ENCODE measurements at places on chromosomes 1 and 21.

GRCh38 chr1:232937741-232938375, 12.6 kb upstream of the NTPCR start:
- DNase-seq = no peak

DNA sequence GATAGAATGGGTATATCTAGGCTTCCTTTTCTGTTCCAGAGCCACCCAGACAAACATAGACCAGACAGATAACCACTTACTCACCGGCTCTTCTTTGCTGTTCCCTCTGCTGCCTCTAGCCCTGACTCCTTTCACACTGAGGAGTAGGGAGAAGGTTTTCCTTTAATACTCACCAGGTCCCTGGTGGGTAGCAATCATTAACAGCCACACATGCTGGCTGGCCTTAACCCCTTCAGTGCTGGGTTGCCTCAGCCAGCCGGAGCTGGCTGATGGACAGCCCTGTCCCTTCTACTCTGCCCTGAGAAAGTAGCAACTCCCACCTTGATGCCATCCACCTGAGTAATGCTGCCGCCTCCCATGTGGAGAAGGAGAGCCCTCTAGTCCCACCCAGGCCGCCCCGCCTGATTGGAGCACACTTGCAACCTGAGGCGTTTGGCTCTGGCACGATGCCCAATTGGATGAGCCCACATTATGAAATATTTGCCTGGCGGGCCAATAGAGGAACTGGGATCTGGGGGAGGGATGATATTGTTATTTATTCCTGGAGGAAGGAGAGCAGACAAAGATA, 71.6 kb downstream of the PLEKHA6 start:
- no peak for DNase-seq

DNA sequence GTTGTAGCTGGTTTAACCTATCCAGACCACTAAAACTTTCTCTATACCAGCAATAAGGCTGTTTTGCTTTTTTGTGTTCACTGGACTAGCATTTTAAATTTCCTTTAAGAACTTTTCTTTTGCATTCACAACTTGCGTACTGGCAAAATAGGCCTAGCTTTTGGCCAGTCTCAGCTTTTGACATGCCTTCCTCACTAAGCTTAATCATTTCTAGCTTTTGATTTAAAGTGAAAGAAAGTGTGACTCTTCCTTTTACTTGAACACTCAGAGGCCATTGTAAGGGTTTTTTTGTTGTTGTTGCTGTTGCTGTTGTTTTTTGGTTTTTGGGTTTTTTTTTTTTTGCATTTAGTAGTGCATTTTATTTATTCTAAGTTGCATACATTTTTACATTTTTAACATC, 15.2 kb downstream of the RPAP2 start:
- no peak for DNase-seq

DNA sequence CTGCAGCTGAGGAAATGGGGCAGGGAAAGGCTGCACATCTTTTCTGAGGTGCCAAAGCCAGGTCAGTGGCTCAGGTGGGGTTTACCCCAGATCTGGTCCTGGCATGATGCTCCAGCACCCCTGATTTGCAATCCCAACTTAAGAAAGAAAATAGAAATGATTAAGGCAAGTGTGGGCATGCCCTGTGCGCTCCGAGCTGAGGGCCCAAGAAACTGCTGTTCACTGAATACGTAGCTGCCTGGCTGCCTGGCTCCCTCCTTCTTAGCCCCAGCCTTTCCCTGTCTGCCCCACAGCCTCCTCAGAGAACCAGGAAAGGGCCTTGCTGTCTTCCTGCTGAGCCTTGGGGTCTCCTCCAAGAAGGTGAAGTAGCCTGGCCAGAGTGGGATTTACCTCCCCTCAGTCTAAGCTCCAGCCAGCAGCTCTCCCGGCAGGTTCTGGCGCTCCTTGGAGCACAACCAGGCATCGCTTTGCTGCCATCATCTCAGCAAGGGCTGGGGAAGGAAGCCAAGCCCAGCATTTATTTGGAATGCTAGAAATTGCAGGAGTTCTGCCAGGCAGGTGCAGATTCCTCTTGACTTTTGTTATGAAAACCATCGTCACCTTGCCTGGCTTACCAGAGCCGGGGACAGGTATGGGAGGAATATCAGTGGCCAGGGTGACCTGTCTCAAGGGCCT, 51.3 kb upstream of the SELENON start:
- DNase-seq = no peak
